Mesothelial cell of epicardium (in vitro differentiated cells): ENCODE measurements at places on chromosomes 4 and X.

- no peak for DNase-seq
Observed at GRCh38 chr4:6298035-6298434, 28.4 kb downstream of the WFS1 start.

GRCh38 chrX:140948827-140949226 lies 53.6 kb upstream of the SPANXB1 start:
- no peak for DNase-seq

DNA sequence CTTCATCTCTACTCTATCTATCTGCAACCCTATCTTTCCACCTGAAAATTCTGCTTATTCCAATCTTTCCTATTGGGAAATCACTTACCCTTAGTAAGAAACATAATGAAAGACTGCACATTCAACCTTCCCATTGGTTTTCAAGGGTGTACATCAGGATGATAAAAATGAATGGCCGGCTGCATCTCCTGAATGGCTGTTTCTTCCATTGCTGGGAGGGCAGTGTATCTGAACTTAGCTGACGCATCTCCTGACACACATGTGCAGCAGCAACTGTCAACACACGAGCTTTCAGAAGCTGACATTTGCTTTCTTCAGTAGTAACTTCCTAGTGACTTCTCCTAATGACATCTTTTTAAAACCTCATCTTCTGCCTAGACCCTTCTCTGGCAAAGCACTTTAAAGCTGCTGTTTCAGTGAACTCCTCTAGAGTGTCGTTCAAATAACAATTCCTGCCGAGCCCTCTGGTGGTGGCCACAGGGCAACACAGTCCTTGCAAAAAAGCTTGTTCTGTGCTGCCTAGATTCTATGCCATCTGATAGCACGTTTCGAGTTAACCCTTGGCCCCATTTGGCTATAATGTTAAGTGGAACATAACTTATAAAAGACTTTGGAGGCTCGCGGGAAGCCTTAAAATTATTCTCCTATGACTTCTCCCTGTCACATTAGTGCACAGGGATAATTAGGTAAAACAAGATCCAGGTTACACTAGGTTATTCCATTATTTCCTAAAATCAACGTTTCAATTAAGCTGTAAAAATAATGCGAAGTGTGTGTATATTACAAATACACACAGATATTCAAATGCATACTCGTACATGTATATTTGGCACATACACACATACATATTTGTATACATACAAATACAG lies 2340.7 kb downstream of the PCDH7 start:
- peak; percentile 46 for DNase-seq

- DNase-seq: no peak
Observed at GRCh38 chr4:7420661-7421040, 14.1 kb downstream of the PSAPL1 start.

GRCh38 chr4:185779517-185779916 lies 32.5 kb downstream of the SORBS2 start:
- DNase-seq: no peak

DNA sequence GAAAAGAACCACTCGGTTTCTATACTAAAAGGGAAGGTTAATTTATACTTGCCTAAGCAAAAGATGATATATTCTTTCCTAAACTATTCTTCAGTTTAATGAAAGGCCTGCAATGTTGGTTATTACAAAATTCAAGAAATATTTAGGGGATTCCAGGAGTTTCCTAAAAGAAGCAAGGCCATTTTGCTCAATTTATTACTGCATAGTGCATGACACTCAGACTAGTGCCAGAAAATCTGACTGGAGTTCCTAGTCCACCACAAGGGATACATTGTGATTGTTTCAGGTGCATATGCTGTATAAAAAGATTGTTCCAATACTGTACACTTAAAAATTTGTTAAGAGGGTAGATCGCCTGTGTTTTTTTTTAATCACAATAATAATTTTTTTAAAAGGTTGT lies 78.7 kb downstream of the CAPN6 start:
- no peak for DNase-seq

DNA sequence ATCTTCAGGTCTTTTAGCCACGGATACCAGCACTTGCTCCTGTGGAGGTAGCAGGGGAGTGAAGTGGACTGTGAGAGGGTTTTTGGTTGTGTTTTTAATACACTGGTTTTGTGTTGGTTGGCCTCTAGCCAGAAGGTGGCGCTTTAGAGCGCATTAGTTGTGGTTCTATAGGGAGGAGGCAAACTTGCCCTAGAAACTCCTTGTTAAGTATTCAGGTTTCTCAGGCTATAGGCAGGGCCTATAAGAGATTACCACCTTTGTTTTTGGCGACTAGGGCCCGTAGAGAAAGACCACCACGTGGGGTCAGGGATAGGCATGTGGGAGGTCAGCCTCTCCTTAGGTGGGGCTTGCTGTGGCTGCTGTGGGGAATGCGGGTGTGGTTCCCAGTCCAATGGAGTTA lies 221.6 kb upstream of the SPANXN4 start:
- DNase-seq: no peak

DNA sequence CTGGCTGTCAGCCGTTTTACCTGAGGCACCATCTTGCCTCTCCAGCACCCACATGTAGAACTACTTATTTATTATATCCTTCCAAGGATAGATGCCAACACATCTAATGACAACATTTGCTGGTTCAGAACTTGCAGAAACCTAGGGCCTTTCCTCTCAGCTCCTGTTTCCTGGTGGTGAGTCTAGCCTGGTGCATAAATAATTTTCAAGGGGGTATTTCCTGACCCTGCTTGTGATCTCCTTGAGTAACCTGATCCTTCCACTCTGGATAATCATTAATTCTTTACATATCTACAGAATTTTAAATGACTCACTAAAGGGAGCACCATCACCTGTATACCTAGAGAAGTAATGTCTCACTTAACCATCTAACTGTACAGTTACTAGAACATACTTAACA lies 153.4 kb downstream of the PPARGC1A start:
- DNase-seq: no peak

GRCh38 chrX:154372612-154373022 lies 1.8 kb downstream of the FLNA start:
- no peak for DNase-seq

DNA sequence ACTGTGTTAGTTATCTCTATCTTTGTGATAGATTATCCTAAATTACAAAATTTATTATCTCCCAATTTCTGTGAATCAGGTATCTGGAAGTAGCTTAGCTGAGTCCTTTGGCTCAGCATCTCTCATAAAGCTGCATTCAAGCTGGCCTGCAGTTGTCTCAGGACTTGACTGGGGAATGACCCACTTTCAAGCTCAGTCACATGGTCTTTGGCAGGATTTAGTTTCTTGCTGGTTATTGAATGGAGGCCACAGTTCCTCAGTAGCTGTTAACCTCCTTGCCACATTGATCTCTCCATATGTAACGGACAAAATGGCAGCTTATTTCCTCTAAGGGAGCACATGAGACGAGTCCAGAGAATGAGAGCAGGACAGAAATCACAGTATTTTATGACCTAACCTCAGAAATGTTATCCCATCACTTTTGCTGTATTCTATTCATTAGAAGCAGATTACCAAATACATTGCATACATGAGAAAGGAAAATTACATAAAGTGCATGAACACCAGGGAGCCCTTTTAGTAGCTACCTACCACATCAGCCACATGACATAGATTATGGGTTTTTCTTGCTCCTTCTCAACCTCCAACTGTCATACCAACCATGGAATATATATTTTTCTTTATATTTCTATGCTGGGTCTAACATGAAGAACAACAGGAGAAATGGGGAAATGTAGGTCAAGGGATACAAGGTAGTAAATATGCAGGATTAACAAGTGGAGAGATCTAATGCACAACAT lies 730.1 kb downstream of the CCSER1 start:
- DNase-seq: no peak

DNA sequence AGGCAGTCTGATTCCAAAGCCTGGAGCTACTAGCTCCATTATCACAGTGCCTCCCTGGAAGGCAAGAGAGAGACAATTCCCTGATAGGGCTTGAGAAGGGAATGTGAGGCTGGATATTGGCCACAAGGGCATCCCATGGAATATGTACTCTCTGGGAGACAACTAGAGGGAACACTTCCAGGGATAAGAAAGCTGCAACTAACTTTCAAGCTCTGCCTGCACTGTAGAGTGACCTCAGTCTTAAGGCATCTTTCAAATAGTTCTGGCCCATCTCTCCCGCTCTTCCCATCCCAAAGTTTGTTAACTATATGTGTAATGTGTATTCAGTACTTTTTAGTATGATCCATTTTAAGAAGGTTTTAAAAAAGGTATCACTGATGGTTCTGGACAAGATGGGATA lies 13.1 kb upstream of the RNF212 start:
- no peak for DNase-seq

GRCh38 chrX:34325460-34325859 lies 193.3 kb upstream of the FAM47A start:
- DNase-seq: no peak

GRCh38 chr4:3202836-3203820 lies 45.8 kb upstream of the MSANTD1 start:
- no peak for DNase-seq

- no peak for DNase-seq
Observed at GRCh38 chr4:141849778-141850177, 213.4 kb downstream of the IL15 start.

- no peak for DNase-seq
Observed at GRCh38 chr4:6281436-6282313, 12.0 kb downstream of the WFS1 start.

GRCh38 chrX:44228621-44229020 lies 114.9 kb downstream of the EFHC2 start:
- no peak for DNase-seq

DNA sequence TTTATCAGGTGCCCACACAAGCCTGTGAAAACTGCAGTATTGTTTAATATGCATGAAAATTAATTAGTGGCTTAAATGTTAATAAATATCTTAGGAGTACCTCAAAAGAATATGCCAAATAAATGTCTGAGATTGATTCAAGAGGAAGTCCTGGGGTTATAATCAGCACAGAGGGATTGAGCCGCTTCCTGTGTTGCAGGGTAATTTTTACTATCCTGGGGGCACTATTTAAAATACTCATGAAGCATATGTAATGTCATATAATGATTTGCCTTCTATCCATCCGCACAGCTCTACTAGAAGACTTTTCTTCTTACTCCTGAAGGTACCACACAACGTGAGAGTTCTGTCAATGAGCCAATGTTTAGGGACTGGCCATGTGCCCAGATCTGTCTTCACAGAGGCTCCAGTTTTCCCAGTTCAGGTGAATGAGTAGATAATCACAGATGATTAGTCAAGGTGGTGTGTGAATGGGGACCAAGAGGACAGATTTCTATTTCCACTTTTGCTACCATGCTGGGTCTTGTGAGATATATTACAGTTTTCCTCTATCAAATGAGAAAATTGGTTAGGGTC lies 233.3 kb downstream of the USP46 start:
- no peak for DNase-seq

DNA sequence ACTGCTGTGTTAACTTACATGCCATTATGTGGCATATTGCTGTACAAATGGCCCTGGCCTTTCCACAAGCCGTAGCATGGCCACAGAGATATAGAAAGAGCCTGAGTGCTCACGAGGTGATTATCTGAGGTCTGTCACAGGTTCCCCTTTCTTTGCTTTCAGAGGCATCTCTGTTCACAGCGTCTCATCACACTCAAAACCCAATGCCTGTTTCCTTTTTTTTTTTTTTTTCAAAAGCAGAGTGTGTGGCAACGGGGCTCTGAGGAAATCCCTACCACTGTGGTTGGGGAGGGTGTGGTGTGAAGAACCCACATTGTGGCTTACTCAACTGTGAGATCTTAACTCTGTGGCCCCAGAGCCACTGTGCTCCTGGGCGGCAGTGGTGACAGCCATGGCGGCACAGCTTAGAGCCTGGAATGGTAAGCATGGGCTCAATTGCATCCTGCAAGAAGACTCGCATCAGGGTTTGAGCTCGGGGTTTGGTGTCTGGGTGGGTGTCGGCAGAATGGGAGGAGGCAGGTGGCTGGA lies 30.8 kb downstream of the RTL5 start:
- no peak for DNase-seq

GRCh38 chr4:4868758-4869723 lies 9.6 kb downstream of the MSX1 start:
- DNase-seq: no peak

DNA sequence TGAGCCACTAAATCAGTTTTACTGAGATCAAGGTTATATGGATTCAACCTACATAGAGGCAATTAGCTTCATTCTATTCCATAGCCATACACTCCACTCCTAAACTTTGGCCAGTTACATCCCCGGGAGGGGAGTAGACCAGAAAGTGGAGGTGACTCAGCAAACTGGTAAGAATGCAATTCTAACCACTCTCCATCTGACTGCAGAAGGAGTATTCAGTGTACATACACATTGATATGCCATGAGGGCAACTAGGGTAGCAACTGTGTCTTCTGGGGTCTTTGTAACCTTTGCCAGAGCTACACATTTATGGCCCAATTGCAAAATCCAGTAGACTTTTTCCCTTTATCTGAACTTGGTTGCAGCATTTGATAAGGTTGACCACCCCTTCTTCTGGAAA lies 7.6 kb downstream of the SLC25A43 start:
- DNase-seq: no peak

DNA sequence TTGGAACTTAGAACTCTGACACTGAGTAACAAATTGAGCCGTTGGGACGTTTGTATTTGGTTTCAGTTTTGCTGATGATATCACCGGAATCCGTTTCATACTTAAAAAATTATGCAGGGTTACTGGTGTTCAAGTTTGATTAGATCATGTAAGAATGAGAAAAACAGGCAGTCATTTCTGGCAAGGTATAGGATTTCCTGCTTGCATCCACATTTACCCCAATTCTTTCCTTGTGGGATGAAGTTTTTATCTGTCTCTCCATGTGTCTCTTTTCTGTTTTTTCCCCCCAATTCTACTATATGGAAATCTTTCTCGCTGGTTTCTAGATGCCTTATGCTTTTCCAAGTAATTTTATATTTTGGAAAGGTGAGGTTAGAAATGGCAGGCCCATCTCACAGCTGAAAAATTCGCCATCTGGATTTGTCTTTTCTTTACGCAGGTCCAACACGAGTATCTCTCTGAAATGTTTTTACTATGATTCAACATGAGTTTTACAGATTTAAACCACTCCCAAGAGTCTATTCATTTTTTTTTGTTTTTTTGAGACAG lies 197.9 kb downstream of the SHOX start:
- no peak for DNase-seq

GRCh38 chr4:27414887-27415731 lies 554.5 kb downstream of the STIM2 start:
- DNase-seq: no peak

DNA sequence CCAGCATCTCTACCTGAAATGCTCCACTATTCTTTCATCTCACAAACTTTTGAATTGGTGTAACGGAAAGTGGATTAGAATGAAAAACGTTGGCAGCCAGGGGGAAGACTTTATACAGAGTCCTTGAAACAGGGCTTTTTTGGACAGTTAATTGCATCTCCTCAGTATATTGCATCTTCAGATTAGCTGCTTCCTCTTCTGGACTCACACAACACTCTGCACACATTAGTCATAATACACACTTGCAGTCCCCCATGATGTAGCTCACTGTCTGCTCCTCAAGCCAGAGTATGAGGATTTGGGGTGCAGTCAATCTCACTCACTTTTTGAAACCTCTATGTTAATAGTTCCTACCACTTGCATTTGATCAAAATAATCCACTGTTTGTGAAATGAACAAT lies 101.0 kb downstream of the ADGRA3 start:
- no peak for DNase-seq

DNA sequence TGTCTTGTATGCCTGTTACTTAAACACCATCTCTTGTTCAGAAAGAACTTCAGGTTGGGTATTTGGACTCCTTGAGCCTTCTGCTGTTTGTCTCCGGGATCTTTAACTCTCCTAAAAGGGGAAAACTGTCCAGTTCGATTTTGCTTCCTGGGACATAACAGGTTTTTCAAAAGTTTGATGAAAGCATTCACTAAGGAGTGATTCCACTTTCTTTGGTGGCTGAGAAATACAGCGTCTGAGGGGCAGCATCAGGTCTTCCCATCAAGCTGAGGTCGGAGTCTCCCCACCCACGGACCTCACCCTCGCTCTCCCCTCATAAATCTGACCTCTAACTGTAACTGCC lies 1.4 kb downstream of the AFAP1 start:
- no peak for DNase-seq
